ENCODE measurements at places on chromosomes 4 and X.

DNA sequence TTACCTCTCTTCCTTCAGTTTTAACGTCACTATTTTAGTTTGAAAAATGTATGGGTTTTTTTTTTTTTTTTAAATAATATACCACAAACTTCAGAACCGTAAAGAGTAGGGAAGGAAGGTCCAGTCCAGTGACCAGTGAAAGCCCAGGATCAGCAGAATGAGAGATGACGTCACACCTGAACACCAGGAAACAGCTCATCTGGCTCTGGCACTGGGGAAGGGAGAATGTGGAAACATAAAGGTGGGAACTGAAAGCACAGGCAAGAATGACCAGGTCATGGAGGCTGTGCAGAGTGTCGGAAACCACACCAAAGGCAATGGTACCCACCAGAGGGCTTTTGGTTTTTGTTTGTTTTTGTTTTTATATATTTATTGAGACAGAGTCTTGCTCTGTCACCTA lies 141.2 kb downstream of the DHX15 start:
- no peak for DNase-seq

DNA sequence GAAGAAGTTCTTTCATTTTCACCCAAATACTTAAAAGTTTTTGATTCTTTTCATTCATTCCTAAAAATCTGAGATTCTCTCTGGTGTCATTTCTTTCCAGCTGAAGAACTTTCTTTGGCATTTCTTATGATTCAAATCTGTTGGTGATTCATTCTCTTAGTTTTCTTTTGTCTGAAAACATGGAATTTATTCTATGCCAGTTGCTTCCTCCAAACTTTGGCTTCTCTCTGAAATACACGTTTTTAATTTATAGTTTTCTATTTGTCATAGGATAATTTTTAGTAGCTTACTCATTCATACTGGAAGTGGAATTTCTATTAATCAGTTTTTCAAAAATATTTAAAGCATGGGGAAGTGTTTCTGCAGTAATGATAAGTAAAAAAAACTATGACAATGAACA lies 1012.0 kb downstream of the RPA4 start:
- DNase-seq = no peak

DNA sequence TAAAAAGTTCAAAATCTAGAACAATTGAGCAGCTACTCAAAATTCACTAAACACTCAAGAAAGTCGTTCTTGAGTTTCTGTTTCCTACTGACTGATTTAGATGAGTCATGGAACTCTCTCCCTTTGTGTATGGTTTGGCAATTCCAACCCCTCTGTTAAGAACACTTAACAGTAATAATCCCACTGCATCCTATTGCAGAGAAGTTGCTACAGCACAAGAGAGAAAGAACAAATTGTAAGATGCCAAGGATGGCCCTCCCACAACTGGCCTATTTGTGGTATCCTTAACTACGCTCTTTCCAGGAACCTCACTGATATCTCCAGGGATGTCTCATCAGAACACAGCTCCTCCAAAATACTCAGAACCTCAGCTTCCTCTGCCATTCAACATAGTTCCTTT lies 701.8 kb upstream of the TENM3 start:
- no peak for DNase-seq

DNA sequence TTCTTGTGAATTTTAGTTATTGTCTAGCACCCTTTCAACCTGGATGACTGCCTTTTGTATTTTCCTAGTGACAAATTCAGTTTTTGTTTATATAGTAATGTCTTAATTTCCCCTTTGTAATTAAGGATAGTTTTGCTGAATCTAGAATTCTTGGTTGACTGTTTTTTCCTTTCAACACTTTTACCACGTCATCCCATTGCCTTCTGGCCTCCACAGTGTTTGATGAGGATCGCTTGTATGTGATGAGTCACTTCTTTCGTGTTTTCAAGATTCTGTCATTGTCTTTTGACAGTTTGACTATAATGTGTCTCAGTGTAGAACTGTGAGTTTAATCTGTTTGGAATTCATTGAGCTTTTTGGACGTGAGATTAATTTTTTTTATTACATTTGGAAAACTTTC lies 30.1 kb downstream of the KDM6A start:
- DNase-seq = no peak

GRCh38 chrX:72294497-72294896 lies 11.2 kb downstream of the CITED1 start:
- DNase-seq = no peak

DNA sequence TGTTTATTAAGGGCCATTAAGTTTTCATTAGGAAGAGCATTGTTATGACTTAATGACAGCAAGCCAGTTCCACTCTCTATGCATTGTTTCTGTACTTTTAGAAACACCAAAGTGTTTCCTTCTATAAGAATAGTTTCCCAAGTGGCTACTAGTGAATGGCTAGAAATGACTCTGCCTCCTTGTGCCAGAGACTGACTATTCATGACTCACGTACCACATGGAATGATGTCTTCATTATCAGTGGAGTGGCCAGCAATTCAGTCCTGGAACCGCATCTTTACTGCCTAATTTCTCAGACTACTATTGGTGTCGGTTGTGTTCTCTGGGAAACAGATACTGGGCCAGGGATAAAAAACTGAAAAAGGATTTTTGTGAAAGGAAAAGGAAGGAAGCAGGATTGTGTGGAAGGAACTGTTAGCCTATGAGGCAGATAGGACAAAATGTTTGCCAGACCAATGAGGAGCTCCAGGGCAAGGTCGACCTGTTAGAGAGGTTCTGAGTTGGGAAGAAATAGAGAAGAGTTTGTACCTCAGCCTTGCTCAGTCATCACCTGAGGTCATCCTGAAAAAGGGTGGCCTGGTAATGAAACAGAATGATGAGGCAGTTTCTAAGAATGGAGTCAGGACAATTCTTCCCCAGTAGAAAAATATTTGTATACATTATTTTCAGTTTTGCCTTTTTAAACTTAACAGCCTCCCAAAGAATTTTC lies 218.6 kb downstream of the SPCS3 start:
- peak; percentile 64 for DNase-seq

GRCh38 chr4:139744232-139744631 lies 78.6 kb downstream of the MGST2 start:
- DNase-seq = no peak

- no peak for DNase-seq
Observed at GRCh38 chr4:179750374-179750773, 2308.1 kb upstream of the AGA start.

GRCh38 chrX:132483488-132483887 lies 5.3 kb downstream of the MBNL3 start:
- no peak for DNase-seq

GRCh38 chrX:148135738-148136137 lies 154.6 kb downstream of the FMR1NB start:
- no peak for DNase-seq

- no peak for DNase-seq
Observed at GRCh38 chr4:25911356-25911755, 2.7 kb upstream of the SMIM20 start.

GRCh38 chr4:137203601-137204000 lies 328.7 kb downstream of the PCDH18 start:
- DNase-seq = peak; percentile 44

- DNase-seq = no peak
Observed at GRCh38 chr4:79088946-79089691, 149.9 kb upstream of the PAQR3 start.

DNA sequence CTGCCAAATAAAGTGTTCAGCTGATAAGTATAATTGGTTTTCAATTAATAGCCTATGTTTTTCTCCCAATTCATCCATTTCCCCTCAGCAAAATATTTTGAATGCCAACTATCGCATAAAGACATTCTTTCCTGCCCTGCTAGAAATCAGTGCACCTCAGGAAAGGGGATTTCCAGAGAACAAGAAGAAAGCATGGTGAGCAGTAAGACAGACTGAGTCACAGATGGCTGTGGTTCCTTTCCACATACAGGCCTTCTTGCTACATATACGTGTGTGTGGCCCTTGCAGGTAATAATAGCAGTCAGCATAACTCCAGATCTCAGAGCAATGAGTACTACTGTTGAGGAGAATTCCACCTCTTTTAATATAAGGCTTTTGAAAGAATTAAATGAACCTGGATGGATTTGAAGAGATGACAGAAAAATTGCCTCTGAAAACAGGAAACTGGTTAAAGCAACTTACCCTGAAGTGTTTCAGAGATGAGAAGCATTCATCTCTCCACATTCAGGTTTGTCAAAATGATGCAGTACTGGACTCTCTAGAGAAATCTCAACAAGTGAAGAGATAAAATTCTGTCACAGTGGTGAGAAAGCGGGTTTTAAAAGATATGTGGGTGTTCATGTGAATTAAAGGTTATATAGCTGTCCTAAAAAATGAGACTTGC lies 13.6 kb downstream of the GASK1B start:
- DNase-seq = no peak

GRCh38 chr4:183635321-183635720 lies 23.7 kb downstream of the RWDD4 start:
- no peak for DNase-seq

DNA sequence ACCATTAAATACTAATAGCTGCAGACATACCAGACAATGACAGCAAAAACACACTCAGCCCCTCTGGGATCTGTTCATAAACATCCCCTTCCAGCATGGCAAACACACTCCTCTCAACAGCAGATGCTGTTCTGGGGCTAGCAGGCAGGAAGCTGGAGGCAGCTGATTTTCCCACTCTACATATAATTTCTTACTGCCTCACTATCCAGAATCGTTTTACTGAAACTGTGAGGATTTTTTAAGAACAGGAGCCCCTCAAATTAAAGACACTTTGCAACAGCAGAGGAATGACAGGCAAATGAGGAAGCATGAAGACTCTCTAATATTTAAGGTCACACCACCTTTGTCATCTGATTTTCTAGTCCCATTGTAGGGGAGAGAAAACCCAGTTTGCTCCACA lies 2.2 kb downstream of the MAPK10 start:
- DNase-seq = no peak

- no peak for DNase-seq
Observed at GRCh38 chrX:133380711-133381619, 34.3 kb downstream of the GPC4 start.

DNA sequence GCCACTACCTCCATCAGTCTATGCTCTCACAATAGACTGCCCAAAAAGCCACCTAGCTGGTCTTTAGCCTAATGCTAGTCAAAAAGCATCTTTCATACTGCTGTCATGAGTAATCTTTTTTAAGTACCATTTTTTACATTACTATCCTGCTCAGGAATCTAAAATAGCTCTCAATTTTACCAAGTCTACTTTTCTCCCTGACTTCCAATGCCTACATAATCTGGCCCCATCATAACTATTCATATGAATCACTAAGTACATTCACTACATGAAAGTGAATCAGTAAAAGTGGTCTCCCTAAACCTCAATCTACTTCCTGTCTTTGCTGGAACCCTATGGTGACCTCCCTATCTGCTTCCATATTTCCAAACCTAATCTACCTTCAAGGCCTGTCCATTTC lies 105.9 kb downstream of the THOC2 start:
- no peak for DNase-seq

- no peak for DNase-seq
Observed at GRCh38 chr4:1579001-1579900, 104.9 kb downstream of the FAM53A start.

DNA sequence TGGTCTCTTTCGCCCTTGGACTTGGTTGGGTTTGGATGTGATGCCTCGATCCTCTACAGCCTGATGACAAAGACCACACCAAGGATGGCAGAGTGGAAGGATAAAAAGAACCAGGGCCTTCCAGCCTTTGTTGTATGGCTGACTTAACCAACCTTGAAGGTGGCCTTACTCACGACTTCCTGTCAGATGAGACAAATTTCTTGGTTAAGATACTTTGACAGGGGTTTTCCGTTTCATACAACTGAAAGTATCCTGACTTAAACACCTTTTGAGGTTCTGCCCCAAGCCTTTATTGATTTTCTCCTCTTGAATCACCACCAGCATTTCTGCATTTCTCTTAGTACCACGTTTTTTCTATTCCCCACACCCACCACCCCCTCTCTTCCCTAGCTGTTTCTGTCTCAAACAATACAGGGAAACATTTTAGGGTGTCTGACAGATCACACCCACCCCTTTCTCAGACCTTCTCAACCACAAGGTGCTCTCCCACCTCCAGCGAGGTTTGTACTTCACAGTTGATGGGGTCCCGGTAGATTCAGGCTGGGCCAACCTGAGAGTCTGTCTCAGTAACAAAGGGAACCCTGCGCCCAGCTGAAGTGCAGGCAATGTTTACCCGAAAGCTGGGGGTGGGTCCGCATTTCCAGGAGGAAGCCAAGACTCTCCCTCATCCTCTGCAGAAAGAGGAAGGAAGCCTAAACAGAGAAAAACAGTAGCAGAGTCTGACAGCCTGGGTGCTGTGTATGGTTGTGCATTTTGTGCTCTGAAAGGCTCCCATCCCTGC lies 5.0 kb upstream of the TSPAN5 start:
- DNase-seq = no peak

DNA sequence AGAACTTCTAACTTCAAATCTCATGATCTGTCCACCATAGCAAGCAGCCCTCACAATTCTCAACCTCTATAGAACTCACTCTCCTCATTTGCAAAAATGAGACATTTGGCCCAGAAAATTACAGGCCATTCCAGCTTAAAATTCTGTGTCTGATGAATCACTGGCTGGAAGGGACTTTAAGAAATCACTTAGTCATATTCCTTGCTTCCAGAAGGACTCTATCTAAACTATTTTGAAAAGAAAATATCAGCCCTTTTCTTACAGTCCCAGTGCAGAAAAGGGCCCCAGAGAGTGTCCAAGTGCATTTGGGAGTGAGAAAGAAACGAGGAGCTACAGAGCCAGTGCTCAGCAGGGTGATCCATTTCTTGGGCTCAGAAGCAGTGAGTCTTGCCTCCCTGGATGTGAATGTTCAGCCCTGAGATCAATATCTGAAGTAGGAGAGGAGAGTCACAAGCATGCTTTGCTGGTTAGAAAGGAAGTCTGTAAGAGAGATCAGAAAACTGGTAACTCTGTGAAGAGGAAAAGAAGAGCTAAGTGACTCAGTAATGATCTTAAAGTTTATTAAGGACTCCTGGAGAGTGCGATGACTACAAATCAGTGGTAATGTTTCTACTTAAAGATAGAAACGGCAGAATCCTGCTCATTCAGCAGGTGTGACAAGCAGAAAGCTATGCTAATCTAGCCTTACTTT lies 139.8 kb downstream of the PALLD start:
- DNase-seq = no peak

- peak; percentile 52 for DNase-seq
Observed at GRCh38 chrX:17412692-17413091, 37.7 kb downstream of the NHS start.

DNA sequence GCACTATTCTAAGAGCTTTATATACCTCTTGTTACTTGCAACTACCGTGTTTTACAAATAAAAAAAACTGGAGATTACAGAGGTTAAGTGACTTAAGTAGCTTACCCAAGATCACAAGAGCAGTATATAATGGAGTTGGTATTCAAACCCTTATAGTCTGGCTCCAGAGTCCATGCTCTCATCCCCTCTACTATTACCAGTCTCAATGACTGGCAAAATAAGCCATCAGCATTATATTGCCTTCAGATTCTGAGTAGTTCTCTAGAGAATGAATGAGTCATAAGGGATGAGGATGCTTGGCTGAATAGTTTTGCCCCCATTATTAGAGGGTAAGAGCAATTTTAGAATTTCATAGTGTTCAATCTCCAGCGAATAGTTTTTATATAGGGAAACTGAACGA lies 170.1 kb upstream of the ATOH1 start:
- DNase-seq = no peak

- no peak for DNase-seq
Observed at GRCh38 chr4:173045571-173045970, 123.0 kb upstream of the GALNT7 start.

GRCh38 chr4:3434881-3435685 lies 6.7 kb upstream of the HGFAC start:
- no peak for DNase-seq

Measured in HFF-Myc (cell line).